ENCODE measurements at places on chromosomes 12 and 14. TPM values are rescaled to one million over a fixed set of nuclear protein-coding genes. Genes with fewer than 3 reads are reported as not detected.

The PLBD1 gene
- total RNA-seq = 15.7 TPM

The KRT6B gene
- total RNA-seq = not detected

The KRT82 gene
- not detected for total RNA-seq

The TC2N gene
- 0.16 TPM for total RNA-seq

The SPPL3 gene
- 26.5 TPM for total RNA-seq

The CLEC4C gene
- not detected for total RNA-seq

The OR4E2 gene
- not detected for total RNA-seq

The ACSM4 gene
- total RNA-seq = not detected

The PPP1R36 gene
- total RNA-seq = 0.25 TPM

The RNU4-1 gene
- total RNA-seq = under 0.01 TPM

The PLEKHD1 gene
- total RNA-seq = under 0.01 TPM
